Glutamatergic neuron (in vitro differentiated cells): ENCODE measurements at places on chromosomes 1 and 21.

GRCh38 chr1:63915121-63915520 is 141.3 kb downstream of the ROR1 start:
- DNase-seq: no peak

- no peak for DNase-seq
Observed at GRCh38 chr1:172308577-172308976, 111.9 kb upstream of the C1orf105 start.

DNA sequence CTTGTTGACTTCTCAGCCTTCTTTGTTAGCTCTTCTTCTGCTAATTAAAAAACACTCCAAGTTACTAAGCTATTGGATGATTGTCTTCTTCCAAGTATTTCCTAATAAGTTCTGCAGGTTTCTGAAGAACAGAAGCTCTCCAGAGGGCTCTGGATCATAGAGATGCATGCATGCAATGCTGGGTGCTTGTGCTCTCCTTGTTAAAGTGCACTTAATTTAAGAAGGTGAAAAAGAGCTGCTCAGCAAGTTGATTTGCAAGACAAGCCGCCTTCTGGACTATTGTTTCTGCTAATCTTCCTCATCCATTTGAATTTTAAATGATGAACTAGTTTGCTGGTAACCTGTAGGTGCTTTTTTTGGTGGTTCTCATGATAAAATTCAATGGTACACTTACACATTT is 16.1 kb downstream of the RRP15 start:
- no peak for DNase-seq

DNA sequence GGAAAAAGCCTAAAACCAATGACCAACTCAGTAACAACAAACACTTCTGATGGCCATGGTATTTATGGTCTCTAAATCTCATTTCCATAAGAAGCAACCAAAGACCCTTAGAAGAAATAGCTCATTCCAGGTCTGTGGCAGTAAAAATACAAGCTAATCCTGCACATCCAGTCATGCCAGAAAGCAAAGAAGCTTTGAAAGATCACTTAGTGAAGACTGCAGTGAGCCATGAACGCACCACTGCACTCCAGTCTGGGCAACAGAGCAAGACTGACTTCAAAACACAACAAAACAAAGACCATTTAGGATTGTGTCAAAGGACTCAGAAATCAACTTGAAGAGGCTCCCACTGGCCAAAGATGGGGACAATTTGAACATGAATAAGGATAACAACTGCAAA is 18.4 kb upstream of the ELK4 start:
- DNase-seq: no peak

DNA sequence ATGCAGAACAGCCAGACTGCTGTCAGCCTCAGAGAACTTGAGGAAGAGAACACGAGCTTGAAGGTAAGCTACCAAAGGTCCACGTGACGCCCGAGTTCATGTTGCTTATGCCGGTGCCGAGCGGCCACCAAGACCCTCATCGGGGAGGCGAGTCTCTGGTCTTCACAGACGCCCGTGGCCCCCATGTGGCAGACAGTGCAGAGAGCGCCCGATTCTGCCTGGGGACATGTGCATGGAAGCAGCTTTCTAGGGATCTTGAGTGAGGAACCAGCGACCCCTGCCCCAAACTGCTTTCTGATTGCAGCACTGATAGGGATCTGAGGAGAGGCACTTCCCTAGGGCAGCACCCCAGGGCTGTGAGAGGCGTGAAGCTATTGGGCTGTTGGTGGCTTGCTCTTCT is 56.3 kb upstream of the DIP2A start:
- no peak for DNase-seq

GRCh38 chr1:152817309-152817708 is 5.5 kb downstream of the LCE1B start:
- DNase-seq: no peak

DNA sequence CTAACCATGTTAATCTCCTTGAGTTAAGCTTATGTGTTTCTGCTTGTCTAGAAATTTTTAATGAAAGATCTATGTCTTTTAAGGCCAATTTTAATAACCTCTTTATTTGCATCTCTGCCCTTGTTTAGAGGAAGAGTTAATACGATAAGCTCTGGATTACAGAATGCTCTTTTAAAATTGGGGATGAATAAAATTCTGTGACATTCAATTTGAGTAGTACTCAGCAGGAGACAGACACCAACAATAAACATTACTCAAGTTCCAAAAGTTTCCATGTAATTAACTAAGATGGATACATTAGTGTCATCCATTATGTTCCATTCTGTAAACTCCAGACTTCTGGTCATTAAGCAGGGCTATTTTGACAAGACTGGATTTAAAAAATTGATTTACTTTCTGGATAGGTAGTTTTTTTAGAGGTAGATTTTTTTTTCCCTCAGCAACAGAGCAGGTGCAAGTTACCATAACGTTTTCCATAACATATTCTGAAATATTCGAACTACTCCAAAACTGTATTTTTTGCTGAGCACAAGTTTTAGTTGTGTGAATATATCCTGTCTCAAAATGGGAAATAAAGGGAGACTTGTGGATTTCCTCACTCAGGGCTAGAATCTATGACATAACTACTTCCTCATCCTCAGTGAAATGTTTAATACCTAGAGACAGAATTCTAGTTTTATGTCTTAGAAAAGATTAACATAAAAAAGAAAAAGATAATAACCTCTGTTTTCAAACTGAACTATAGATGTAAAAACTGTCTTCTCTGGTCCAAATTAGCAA is 221.7 kb downstream of the NEGR1 start:
- DNase-seq: no peak

DNA sequence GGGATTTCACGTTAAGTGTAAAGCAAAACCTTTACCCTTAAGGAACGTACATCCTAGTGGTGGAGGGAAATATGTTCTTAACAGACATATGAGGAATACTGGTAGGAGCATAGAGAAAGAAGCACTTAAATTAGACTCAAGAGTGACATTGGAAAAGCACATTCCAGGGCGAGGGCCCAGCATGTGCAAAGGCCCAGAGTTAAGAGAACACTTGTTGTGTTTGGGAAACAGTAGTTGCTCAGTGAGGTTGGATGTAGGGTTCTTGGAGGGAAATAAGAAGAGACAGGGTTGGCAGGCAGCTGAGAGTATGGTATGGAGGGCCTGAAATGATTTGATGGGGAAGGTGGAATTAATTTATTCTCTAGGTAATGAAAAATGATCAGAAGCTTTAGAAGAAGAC is 115.5 kb downstream of the CNIH3 start:
- DNase-seq: no peak

DNA sequence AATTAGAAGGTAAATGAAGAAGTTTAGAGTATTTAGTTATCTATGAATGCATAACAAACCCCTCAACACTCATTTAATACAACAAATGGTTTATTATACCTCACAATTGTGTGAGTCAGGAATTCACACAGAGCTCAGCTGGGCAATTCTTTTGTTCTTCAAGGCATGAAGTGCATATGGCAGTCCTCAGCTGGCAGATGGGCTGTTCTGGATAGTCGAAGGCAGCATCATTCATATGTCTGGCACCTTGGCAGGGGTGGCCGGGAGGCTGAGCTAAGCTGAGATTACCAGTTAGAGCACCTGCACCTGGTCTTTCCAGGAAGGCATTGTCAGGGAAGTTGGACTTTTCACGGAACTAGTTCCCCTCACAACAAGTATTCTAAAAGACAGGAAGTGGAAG is 286.2 kb upstream of the DUSP10 start:
- DNase-seq: no peak

- no peak for DNase-seq
Observed at GRCh38 chr1:36034692-36035091, 49.2 kb upstream of the TEKT2 start.

GRCh38 chr1:82979593-82980236 is 1019.2 kb downstream of the TTLL7 start:
- no peak for DNase-seq

- DNase-seq: no peak
Observed at GRCh38 chr1:88802950-88803349, 88.4 kb downstream of the GTF2B start.

DNA sequence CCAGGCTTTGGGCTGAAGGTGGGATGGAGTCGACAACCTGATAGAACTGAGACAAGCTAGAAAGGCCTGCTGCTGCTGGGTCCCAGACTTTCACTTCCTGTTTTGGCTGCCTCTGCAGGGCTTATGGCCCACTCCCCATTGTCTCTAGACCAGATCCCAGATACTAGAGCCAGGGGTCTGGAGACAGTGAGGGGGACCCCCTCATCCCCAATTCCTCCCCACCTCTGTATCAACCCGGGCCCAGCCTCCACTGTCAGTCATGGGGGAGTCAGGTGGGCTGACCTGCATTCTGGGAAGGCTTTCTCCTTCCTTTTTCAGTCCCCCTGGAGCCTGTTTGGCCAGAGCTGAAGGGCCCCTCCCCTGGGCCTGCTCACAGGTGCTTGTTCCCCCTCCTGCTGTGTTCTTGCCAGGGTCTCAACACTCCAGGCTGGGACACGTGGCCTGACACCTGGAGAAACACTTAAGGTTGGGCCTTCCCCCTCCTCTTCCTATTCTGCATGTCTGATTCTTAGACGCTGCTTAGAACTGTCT is 18.0 kb upstream of the ETV3L start:
- DNase-seq: no peak

DNA sequence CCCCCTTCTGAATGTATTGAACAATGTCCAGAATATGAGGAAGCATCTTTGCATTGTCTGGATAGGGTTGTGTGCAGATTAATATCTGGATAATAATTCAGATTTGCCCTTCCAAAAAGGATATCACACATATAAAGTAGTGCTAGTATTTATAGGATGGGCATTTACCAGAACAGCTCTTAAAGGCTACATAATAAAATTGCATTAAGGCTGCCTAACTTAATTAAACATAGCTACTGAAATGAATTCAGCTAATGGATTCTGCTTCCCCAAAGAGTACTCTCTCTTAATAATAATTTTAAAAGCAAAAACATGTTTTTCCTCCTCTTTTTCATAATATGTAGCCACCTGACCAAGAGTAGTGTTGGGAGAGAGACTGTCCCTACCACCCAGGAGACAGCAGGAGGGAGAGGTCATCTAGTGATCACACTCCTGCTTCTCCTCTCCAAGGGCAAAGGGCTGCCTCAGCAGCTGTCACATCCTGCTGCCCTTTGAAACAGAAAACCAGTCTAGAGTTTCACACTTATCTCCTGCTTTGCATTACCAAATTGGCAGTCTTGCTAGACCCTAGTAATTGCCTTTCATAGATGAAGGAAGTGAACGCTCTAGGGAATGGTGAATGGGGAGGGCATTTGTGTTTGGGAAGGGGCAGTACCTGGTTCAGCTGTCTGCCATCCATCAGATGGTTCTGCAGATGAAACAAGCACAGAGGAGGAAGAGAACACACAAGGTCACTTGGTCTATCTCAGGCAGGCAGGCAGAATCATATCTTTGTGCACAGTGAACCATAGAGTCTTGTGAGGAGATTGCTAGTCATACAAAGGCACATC is 29.3 kb upstream of the DDAH1 start:
- peak; percentile 62 for DNase-seq

GRCh38 chr1:207402744-207403143 is 51.4 kb upstream of the CR2 start:
- DNase-seq: no peak

- no peak for DNase-seq
Observed at GRCh38 chr1:151859891-151860293, 6.4 kb upstream of the THEM5 start.

- DNase-seq: no peak
Observed at GRCh38 chr21:16504766-16505165, 775.0 kb downstream of the USP25 start.

DNA sequence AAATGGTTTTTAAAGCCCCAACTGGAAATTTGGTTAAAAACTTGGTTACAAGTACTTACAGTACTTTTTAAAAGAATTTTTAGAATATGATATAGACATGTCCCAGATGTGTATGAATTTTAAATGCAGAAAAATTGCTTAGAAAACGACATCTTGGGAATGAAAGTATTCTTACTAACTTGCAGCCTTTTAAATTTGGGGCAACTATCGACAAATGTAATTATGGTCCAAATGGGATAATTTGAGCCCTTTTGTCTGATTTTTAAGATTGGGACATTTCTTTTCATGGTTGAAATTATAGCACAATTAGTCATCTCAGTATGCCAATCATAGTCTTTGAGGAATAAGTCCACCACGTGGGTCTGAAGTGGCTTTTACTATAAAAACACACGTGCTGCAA is 43.2 kb upstream of the MTR start:
- DNase-seq: no peak
